ENCODE measurements at places on chromosomes 5 and 9. TPM values are rescaled to one million over a fixed set of nuclear protein-coding genes. Genes with fewer than 3 reads are reported as not detected.

The LOX gene
- total RNA-seq = 3.1 TPM

The C7 gene
- total RNA-seq = 272 TPM

The BARX1 gene
- total RNA-seq = not detected

The FOXD4L6 gene
- total RNA-seq = not detected

The SLC34A3 gene
- not detected for total RNA-seq

The CAMK2A gene
- 17.1 TPM for total RNA-seq

The PCDHGA7 gene
- total RNA-seq = 7.7 TPM
